ENCODE measurements at places on chromosomes 1 and 21. TPM values are rescaled to one million over a fixed set of nuclear protein-coding genes. Genes with fewer than 3 reads are reported as not detected.

TMEM51 gene
- total RNA-seq = 0.98 TPM

CENPL gene
- 12.8 TPM for total RNA-seq

BRDT gene
- total RNA-seq = not detected

MMEL1 gene
- 7.6 TPM for total RNA-seq

KCNJ6 gene
- total RNA-seq = 13.8 TPM

IPO9 gene
- total RNA-seq = 35.7 TPM

TMPRSS3 gene
- not detected for total RNA-seq

DCST2 gene
- total RNA-seq = not detected

TMEM52 gene
- total RNA-seq = 0.98 TPM

TTLL7 gene
- total RNA-seq = 108 TPM

OR2AK2 gene
- total RNA-seq = not detected

MYOC gene
- 0.25 TPM for total RNA-seq

PHACTR4 gene
- 12.5 TPM for total RNA-seq

REN gene
- not detected for total RNA-seq

DISP1 gene
- 7.1 TPM for total RNA-seq

Data from temporal lobe (tissue), 4 donors.